ENCODE measurements at places on chromosomes 6 and 20.

GRCh38 chr6:6436946-6437345 lies 116.5 kb upstream of the F13A1 start:
- DNase-seq: no peak

DNA sequence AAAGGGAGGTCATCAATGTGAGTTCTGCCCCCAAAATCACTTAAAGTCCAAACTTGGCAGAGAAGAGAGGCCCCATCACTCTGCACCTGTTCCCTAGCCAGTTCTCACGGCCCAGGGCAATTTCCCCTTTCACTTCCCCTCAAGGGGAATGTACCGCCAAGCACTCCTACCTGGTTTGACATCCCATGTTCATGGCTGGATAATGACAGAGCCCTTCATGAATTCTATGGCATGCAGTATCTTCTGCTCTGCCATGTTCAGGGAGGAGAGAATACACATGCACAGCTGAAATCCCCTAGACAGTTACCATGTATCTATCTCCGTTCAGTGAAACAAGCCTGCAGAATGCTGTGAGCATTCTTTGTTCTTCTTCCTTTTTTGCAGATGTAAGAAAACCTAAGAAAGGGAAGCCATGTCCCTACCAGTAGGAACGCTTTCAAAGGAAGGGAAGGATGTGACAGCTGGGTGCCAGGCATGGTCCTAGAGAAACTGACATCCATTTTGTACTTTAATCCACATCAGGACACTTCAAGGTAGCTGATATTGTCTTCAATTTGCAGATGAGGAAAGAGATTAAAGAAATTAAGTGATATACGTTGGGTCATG lies 79.8 kb upstream of the ARID1B start:
- no peak for DNase-seq

DNA sequence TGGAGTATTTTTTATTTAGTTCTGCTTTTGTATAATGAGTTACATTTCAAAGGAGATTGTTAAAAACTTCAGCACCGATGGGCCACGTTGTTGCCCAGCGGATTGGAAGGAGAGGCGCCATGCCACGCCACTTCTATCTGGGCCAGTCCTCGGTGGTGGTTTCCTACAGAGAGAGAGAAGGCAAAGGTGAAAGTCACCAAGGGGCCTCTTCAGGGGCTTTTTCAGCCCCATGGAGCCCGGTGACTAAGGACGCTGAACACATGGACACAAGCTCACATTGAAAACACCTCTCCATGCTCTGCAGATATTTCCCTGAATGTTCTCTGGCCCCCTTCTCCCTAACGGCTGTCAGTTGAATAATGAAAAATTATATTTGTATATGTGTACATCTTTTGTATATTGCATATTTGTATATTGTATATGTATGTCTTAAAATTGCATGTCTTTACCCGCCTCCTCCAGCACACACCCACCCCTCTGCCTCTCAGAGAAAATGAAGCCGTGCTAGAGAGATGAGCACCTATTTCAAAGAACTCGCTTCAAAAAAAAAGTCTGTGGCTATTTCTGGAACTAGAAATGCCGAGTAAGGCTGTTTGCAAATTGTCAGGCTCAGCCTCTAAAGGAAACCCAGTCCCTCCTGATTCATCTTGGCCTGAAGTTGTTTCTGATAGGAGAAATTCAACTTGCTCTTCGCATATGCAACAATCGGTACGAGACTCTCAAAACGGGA lies 91.9 kb upstream of the CDH4 start:
- no peak for DNase-seq

DNA sequence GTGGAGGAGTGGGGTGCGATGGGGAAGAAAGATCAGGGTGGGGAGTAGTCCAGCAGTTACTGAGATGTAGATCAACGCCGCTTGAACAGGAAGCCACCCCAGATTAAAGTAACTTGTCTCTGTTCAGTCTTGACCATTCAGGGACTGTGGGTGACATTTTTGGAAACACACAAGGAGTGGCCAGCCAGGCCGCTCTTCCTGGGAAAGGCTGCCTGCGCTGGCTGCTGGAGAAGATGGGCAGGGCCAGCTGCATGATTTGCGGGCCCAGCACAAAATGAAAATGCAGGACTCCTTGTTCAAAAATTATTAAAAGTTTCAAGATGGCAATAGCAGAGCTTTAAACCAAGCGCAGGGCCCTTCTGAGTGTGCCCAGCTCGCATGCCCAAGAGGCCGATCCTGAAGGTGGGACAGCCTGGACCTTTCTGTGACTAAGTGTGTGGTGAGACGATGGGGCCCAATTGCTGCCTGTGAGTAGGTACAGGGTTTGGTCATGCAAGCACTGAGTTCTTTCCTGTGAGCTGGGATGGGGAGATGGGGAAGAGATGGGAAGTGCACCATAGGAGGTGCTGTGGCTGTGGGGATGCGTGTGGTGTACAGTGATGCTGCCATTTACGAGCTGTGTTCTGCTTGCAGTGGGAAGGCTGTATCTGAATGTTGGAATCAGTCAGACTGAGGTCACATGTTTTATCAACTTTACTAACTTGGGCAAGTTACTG lies 51.3 kb downstream of the DAAM2 start:
- peak; percentile 36 for DNase-seq

GRCh38 chr6:14134211-14134910 lies 16.8 kb downstream of the CD83 start:
- no peak for DNase-seq

DNA sequence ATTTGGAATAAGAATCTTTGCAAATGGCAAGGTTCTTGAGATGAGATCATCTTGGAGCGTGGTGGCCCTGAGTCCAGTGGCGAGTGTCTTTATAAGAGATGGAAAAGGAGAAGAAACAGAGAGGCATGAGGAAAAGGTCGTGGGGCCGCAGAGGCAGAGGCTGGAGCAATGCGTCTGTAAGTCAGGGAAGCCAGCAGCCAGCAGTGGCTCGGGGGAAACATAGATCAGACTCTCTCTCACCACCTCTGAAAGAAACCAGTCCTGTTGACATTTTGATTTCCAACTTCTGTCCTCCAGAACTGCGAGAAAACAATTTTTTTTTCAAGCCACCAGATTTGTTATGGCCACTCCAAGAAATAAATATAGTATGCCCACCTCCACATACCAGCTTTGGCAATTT lies 226.6 kb downstream of the TFAP2C start:
- no peak for DNase-seq

- DNase-seq: no peak
Measured at GRCh38 chr20:5065166-5065878, 54.4 kb downstream of the PCNA start.

DNA sequence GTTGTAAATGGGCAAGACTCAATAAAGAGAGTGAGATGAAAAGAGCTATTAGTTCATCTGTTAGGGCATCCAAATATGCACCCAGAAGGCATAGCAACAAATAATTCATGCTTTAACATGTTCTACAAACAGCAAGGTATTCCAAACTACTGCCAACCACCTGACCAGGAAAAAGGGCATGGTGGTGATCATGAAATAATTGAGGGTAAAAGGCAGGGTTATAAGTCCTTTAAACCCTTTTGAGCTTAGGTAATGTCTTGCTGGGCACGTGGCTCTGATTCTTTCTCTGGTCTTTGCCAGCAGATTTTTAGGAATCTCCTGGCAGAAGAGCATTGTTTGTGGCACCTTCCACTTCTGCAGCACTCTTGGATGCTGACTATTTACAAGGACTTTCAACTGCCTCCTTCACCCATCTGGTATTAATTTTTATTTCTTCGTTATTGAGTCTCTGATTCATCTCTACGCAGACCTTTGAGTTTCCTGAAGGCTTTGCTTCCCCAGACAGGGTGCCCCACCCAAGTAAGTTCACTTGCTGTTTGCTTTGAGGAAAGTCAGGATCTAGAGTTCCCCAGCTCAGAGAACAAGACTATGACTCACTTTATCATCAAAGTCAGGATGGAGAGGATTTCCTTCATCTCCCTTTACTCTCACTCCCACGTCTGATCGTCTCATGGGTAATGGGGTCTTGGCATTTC lies 83.4 kb upstream of the NEDD9 start:
- no peak for DNase-seq

GRCh38 chr6:66940003-66940402 lies 1233.0 kb upstream of the EYS start:
- no peak for DNase-seq

DNA sequence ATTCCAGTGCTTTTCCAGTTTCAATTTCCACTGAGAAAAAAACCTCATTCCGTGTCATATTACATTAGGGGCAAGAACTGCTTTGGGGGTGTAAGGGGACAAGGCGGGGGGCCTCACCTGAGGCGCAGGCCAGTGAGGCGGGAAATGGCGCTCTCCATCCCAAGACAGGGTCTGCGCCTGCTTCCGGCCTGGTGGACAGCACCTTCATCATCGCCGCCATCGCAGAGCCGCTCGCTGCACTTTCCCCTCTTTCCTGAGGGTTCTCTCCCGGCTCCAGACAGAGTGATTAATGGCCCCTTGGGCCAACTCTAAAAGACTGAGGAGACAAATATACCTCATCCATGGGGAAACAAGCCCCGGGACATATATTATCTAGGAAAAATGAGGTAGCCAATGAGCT lies 270.0 kb upstream of the SOX4 start:
- no peak for DNase-seq

DNA sequence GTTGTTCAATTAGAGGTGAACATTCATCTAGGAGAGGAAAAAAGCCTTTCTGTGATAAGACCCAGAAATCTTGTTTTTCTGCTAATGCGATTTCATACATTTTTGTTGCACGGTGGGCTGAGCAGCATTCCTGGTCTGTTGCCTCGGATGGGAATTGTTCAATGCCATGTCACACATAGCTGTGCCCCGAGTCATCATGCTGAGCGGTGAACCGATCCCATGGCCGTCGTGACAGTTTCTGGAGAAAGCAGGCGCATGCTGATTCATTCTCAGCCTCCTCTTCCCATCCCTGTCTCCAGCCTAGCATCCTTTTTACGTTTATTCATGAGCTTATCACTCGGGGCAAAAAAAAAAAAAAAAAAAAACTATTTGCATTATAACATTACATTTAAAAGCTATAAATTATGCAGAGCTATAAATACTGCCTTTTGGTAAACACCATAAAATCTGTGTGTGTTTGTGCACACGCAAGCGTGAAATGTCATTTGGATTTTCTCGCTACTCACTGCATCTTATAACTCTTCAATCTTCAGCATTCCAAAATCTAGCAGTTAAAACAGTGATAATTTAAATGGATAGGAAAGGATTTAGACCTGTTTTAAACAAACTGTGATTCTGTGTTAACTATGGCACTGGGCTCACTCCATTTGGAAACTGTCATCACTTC lies 58.9 kb upstream of the IFNGR1 start:
- DNase-seq: no peak

GRCh38 chr6:139248911-139249310 lies 42.9 kb downstream of the TXLNB start:
- no peak for DNase-seq

- DNase-seq: no peak
Measured at GRCh38 chr6:15183979-15184378, 61.9 kb upstream of the JARID2 start.

DNA sequence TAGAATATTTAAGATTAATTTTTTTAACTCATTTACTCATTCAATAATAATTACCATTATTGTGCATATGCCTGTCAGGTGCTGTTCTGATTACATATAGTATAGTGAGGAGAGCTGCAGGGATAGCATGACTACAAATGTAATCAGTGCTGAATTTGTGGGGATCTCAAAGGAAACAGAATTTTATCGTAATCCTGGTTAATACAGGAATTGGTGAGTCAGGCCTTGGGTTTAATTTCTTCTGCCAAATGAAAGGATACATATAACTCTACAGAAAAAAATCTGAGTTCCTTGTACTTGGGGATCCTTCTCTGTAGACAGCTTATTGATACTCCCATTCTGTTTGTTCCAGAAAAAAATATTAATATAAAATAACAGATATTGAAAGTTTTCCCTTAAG lies 297.2 kb downstream of the GJA1 start:
- DNase-seq: no peak

- no peak for DNase-seq
Measured at GRCh38 chr20:24731312-24731711, 217.8 kb upstream of the CST7 start.

DNA sequence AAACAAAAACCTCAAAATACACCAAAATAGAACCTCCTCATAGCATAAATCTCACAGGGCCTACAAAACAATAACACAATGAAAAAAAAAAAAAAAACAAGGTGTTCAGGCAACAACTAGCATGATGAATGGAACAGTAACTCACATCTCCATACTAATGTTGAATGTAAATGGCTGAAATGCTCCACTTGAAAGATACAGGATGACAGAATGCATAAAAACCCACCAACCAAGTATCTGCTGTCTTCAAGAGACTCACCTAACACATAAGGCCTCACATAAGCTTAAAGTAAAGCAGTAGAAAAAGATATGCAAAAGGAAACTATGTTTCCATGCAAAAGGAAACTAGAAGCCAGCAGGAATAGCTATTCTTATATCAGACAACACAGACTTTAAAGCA lies 121.3 kb downstream of the CDK19 start:
- DNase-seq: no peak

GRCh38 chr20:46137816-46138215 lies 19.7 kb downstream of the CD40 start:
- DNase-seq: no peak

DNA sequence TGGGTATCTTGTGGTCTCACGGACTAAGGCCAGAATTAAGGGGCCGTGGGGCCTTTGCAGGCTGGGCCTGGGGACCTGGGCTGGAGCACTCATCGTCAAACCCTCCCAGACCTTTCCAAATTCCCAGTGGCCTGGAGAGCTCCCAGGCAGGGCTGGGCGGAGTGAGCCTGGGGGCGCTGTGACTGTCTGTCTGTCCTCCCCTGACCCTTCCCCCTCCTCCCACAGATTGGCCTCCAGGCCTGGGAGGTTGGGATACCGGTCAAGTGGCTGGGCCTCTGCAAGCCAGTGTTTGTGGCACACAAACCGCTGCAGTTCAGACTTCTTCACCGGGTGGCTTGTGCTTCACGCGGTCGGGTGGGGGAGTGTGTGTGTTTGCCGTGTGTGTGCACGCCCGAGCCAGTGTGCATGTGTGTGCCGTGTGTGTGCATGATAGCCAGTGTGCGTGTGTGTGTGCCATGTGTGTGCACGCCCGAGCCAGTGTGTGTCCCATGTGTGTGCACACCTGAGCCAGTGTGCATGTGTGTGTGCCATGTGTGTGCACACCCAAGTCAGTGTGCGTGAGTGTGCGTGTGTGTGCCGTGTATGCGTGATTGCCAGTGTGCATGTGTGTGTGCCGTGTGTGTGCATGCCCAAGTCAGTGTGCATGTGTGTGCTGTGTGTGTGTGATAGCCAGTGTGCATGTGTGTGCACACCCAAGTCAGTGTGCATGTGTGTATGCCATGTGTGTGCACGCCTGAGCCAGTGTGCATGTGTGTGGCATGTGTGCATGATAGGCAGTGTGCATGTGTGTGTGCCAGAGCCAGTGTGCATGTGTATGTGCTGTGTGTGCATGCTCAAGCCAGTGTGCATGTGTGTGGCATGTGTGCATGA lies 6.3 kb downstream of the RBBP8NL start:
- DNase-seq: no peak

GRCh38 chr20:37384683-37385174 lies 38.8 kb downstream of the SRC start:
- peak; percentile 93 for DNase-seq

Data from SK-N-SH (cell line).